ENCODE measurements at places on chromosomes 5 and 9.
A peak's percentile ranks its signal among the peaks of the same experiment; 100 is the strongest.

GRCh38 chr5:143796125-143796524 lies 15.8 kb upstream of the HMHB1 start:
- DNase-seq: no peak

DNA sequence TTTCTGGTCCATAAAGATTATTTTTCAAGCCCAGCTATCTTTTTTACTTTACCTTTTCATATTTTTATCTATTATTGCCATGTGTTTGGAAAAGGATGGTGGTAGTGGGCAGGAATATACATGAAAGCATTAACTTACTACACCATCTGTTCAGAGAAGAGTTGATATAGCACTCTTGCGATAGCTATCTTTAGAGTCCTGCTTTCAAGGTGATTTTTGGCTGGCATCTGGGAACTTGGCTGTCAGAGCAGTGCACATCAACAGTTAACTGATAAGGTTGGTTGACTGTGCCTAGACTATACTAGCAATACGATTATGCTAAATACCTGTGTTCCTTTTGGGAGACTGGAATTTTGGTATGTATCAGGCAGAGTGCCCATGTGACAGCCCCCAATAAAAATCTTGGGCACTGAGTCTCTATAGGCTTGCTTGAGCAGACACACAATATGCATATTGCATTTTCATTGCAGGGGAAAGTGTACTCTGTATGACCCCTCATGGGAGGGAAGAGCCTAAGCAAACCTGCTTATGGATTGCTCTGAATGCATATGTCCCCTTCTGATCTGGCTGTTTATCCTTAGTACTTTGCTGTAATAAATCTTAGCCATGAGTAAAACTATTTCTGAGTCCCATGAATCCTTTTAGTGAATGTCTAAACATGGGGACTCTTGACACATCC lies 227.6 kb upstream of the C9orf72 start:
- DNase-seq: no peak

DNA sequence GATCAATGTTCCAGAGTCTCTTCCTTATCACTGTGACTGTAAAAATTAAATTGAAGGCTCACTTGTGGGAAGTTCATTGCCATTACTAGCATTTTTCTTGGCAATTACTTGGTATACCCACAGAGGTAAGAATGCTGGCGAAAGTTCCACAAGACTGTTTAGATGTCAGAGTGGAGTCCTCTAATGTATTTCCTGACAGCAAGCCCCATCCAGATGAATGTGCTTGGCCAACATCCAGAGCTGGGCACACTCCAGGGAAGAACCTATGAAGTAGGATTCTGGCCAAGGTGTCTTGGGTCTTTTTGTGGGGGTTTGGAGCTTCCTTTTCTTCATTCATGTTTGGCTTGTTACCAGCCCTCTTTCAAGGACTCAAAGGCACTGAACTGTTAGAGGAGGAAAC lies 473.6 kb downstream of the DMAC1 start:
- no peak for DNase-seq

DNA sequence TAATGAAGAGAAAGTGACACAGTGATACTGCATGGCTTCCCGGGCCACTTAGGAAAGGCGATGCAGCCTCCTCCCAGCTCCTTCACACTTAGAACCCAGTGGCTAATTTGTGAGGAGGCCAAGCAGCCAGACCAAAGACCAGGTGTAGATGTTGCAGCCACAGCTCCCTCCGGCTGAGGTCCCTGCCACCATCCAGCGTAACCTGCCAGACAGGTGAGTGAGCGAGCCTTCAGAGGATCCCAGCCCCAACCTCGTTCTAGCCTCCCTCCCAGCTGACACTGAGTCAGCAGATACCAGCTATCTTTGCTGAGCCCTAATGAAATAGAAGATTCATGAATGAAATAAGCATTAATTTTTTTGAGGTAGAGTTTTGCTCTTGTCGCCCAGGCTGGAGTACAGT lies 59.7 kb downstream of the COL23A1 start:
- no peak for DNase-seq

DNA sequence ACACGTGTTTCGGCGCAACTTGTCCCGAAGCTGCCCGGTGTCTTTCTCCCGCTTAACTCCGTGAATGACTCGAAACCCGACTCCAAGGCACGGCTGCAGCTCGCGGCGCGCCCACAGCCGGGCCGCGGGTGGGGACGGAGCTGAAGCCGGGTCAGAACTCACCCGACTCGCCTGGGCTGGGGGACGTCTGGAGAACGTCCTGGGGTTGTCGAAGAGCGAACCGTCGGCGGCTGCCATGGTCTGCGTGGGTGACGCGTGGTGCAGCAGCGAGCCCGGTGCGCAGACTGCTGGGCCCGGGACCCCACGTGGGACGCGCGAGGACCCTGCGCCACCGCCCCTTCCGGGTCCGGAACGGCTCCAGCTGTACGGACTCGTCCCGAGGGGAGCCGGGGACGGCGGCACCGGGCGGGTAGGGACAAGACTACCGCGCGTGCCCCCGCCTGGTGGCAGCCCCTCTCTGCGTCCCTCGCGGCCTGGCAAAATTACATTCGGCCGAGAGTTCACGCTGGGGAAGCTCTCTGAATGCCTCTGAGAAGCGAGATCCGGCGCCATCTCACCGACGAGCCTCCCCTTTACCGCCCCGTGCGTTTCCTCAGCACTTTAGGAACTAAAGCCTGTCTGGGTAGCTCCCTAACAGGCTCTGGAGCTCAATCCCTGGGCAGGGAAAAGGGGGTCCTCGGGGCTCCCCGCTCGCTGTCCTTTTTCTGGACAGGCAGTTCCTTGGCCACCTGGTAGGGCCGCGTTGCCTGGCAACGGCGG lies at the start of gene DDX31:
TSS of gene DDX31 (minus strand) at position 286 of the 759 bp plus-strand sequence. CDS start at position 237, 49 bp downstream.
- DNase-seq: peak; percentile 64

DNA sequence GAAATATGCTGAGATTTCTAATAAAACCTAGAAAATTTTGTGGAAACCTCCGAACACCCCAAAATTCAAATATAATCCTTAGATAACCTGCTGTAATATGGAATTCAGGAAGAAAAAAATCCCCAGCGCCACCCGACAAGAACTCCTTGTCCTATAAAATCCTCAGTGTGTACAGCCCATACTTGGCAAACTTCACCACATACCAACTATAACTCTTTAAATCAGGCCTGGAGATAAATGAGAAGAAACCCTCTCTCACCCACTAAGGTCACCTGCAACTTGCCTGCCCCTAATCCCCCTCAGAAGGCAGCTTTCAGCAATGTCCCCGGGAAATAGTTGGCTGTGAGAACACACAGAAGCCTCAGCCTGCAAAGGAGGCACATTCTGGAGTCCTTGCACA lies 90.5 kb downstream of the SH3TC2 start:
- DNase-seq: no peak

DNA sequence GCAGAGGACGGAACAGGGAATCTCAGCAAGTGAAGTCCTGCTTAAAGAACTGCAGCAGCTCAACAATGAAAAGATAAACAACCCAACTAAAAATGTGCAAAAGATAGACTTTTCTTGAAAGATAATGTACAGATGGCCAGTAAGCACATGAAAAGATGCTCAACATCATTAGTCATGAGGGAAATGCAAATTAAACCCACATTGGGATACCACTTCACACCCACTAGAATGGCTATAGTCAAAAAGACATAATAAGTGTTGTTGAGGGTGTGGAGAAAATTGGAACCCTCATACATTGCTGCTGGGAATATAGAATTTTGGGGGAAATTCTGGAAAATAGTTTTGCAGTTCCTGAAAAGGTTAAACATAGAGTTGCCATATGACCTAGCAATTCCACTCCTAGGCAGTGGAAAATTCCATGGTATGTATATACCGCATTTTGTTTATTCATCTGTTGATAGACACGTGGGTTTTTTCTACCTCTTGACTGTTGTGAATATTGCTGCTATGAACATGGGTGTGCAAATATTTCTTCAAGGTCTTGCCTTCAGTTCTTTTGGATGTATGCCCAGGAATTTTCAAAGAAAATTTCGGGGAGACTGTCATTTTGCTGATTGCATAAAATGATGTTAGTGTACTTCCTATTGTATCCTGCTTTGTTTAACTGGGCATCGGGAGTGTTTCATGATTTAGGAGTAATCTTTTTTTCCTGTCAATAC lies 7.2 kb downstream of the CNOT8 start:
- DNase-seq: no peak

- peak; percentile 54 for DNase-seq
These were observed 78.5 kb upstream of the LRRTM2 start for GRCh38 chr5:138953387-138954256.

DNA sequence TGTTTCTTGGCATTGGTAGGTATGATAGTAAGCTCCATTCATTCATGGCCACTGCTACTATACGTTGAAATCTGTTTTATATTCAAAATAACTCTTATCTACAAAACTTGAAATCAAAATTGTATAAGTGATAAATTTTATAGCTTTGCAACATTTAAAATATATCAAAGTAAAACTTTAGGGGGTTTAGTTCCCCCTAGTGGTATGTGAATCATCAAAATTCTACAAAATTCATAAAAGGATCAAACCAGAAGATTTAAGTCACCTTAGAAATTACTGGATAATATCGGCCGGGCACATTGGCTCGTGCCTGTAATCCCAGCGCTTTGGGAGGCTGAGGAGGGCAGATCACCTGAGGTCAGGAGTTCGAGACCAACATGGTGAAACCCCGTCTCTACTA lies 243.0 kb upstream of the CDH18 start:
- no peak for DNase-seq

GRCh38 chr9:96450613-96451528 lies 902 bp downstream of the HABP4 start:
- peak; percentile 21 for DNase-seq

DNA sequence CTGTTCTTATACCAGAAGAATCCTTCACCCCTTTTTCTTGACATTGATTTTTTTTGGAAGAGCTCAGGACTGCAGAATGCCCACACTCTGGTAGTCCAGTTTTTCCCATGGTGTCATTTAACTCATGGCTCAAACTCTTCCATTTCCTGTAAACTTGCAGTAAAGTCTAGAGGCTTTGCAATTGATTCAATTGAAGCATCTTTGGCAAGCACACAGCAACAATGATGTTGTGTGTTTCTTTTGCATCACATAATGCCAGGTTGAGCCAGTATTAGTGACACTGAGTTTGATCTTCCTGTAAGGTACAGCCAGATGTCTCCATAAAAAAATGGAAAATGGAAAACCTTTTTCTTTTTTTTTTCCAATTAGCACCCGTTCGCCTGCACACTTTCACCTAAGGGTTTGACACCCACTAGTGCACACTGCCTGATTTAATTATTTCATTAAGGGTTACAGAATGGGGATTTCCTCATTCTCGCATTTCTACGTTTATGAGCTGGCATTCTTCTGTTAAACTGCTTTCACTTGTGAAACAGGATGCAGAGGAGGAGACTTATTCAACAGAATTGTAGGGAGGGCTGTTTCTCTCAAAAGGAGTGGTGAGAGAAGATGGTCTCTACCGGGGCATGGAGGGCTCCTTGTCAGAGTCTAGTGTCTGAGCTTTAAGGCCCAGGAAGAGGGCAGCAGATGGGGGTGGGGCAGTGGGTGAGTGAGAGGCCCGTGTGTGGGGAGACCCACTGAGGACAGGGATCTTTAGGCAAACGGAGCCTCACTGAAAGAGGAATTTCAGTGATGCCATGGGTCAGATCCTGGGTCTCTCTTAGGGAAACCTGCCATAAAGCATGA lies 2.2 kb upstream of the S1PR3 start:
- no peak for DNase-seq

DNA sequence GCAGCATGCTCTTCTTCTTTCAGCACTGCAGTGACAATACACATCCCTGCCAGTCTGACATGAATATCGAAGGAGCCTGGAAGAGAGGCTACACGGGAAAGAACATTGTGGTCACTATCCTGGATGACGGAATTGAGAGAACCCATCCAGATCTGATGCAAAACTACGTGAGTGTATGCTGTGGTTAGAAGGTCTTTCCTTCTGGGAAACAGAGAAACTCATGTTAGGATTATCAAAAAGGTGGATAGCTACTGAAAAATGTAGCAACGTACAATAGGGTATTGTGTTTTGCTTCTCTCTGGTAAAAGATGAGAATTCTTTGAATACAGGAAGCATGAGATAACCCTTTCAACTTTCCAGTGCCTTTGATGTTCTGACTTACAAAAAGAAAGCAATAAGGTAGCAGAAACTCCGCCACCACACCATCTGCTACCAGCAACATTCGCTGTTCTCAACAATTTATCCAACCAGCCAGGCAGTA lies 133.3 kb downstream of the PCSK5 start:
- DNase-seq: no peak

- no peak for DNase-seq
These were observed 7.6 kb downstream of the ARPC5L start for GRCh38 chr9:124869466-124869985.

GRCh38 chr9:94771096-94771495 lies 44.6 kb downstream of the AOPEP start:
- no peak for DNase-seq

DNA sequence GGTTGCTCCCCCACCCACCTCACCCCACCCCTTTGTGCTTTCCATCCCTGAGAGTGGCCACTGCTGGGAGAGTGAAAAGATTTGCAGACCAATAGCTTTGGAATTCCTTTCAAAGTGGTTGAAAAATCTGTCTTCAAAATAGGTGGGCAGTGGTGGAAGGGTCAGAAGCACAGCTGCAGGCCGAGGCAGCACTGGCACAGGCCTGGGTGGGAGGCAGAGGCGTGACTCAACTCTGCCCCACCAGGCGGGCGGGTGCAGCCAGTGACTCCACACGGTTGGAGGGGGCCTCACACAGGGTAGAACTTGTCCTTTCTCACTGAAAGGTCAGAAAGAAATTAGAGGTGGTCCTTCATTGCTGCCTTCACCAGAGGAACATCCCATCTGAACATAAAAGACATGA lies 214.9 kb upstream of the TBCA start:
- DNase-seq: no peak

DNA sequence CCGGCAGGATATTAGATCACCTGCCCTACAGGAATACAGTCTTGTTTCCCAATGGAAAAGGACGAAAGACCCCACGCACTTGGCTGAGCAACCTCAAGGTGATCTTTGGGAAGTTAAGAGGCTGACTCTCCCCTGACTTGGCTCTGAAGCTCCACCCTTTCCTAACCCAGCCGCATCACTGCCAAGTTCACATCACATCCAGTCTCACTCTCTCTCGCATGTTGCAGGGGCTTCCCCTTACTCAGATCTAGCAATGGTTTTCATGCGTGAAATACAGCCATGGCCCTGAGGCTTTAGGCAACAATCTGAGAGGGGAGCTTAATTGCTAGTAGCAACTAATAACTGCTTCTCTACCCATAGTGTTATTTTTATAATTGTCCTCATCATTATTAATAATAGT lies 211.6 kb downstream of the DOCK8 start:
- no peak for DNase-seq

Measured in NCI-H146 (cell line).